ENCODE measurements at places on chromosomes 5 and 9.

GRCh38 chr5:15645381-15646160 lies 145.6 kb downstream of the FBXL7 start:
- no peak for DNase-seq

DNA sequence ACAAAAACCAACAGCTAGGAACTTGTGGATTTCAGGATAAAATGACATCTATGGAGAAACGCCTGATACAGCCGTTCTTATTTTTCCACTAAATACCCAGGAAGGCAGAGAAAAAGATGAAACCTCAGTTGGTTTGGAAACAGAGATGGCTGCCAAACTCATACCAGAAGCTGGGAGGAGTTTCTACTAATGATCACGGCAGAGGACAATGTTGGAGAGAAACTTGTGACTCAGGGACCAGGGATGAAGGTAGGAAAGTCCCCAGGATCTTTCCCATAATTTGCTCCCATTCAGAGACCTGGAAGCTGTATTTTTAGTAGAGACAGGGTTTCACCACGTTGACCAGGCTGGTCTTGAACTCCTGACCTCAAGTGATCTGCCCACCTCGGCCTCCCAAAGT lies 187.1 kb upstream of the IER5L start:
- no peak for DNase-seq

GRCh38 chr5:107572715-107573368 lies 97.9 kb downstream of the EFNA5 start:
- DNase-seq, result no peak

GRCh38 chr9:104091116-104091515 lies 3.0 kb upstream of the SMC2 start:
- DNase-seq, result no peak

DNA sequence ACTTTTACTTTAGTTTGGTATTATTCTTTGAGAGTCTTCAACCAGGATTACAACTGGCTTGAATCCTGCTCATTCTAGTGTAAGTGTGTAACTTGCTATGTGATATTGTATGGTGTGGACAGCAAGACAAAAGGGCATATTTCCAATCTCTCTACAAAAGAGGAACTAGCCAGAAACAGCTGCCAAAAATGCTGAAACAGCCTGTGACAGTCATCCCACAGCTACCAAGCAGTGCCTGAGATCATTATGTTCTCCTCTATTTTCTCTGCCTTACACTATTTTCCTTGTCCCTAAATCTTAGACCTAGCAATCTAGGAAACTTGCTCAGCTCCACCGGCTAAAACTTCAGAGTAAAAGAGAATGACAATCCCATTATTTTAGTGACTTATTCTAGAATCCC lies 42.8 kb downstream of the WDR41 start:
- DNase-seq, result no peak

GRCh38 chr5:111107371-111107770 lies 15.2 kb downstream of the WDR36 start:
- DNase-seq, result no peak

DNA sequence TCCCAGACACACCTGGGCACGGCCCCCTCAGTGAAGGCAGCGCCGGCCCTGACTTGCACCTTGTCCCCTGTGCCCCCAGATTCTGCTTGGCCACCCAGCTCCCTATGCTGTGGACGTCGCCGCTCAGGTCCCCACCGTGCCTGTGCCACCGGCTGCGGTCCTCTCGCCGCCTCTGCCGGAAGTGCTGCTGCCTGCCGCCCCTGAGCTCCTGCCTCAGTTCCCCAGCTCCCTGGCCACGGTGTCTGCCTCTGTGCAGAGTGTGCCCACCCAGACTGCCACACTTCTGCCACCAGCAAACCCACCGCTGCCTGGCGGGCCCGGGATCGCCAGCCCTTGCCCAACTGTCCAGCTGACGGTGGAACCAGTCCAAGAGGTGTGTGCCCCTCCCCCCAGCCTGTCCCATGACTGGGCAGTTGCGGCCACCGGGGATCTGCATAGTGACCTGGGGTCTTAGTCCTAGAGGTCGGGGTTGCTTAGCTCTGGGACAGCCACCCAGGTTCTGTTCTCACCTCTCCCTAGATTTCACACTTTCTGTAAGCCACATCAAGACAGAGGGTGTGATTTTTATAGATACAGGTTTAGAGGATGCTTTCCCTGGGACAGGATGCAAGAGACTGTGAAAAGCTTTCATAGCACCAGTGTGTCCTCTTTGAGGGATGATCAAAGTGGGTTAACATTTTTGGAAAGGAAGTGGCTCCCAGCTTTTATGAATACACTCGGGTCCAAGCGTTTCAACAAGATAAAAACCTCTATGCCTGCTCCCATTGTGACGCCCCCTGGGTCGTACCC lies 78.0 kb downstream of the WNK2 start:
- DNase-seq, result no peak

GRCh38 chr9:2128618-2129017 lies 113.5 kb downstream of the SMARCA2 start:
- DNase-seq, result no peak

GRCh38 chr5:170736966-170737365 lies 46.6 kb upstream of the GABRP start:
- DNase-seq, result no peak

- DNase-seq, result peak; percentile 66
Measured at GRCh38 chr9:121992571-121993212, 100.4 kb downstream of the TTLL11 start.

DNA sequence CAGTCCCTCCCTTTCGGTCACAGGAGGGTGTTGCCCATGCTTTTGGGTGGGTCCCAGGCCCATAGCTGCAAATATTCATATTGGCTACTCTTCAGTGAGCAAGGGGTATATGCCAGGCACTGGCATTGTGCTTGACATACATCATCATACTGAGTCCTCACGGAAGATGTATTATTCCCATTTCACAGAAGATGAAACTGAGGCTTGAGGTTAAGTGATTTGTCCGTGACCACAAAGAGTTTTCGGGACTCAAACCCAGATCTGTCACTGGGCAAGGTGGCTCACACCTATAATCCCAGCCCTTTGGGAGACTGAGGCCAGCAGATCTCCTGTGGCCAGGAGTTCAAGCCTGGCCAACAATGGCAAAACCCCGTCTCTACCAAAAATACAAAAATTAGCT lies 6.5 kb upstream of the FGFR4 start:
- DNase-seq, result no peak
